ENCODE measurements at places on chromosomes 2 and 18.
A peak's percentile ranks its signal among the peaks of the same experiment; 100 is the strongest.

DNA sequence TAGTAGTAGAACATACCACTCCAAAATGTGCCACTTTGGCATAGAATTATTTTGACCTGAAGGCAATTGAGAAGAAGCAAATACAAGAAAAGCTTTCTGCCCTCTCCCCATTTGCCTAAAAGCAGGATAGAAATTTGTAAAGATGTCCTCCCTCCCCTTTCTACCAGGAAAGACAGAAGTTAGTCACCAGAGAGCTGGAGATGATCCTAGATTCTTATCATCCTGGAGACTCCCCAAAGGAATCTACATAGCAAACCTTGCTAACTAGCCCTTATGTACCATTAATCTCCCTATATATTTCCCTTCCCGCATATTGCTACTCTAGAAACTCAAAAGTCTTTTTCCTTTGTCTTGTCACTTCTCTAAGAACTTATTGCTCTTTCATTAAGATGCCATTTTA, 12.6 kb upstream of the TMEM37 start:
- no peak for DNase-seq

- no peak for DNase-seq
These were observed 5.7 kb downstream of the LRRFIP1 start for GRCh38 chr2:237633061-237633561.

DNA sequence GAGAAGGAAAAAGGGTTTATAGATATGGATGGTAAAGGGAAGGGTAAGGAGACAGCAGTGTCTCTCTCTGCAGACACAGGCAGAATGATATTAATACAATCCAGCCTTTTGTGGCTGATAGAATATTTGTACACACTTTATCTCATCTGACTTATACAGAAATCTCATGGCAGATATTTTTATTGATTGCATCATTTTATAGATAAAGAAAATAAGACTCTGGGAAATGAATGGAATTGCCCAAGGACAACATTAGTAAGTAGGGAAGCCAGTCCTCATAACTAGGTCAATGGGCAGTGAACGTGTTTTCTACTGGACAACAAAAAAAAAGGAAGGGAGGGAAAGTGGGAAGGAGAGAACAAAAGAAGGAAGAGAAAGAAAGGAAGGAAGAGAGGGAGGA, 236.4 kb upstream of the EPHA4 start:
- no peak for DNase-seq

DNA sequence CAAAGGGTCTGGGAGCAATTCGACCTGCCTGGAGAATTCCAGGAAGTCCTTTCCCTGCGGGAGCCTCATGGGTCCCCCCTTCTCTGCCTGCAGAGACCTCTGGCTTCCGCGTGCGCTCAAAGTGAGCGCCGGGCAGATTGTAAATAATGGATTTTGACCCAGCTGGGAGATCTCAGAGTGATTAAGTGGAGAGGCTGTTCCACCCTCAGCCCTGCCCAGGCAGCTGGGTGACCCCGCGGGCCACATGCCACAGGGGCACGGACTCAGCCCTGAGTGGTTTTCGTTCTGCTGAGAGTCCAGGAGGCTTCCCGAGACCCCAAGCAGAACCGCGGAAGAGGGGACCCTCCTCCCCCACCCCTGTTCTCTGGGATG, 1.2 kb downstream of the KCNG2 start:
- DNase-seq = peak; percentile 34

DNA sequence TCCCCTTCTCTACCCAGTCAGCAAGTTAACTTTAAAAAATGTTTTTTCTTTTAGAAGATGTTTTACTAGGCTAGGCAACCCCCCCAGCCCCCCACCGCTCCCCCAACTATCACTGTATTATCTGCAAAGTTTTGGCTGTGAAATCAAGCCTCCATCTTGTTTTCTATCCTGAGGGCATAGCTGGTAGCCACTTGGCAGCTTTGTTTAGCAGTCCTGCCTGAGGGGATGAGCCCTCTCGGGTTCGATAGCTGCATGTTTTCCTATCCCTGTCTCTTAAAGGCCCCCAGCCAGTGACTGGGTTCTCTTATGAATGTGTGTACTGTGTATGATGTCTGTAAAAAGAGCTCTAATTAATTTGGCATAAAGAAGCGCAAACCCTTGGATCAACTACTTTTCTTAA, 43.4 kb downstream of the MRO start:
- no peak for DNase-seq

DNA sequence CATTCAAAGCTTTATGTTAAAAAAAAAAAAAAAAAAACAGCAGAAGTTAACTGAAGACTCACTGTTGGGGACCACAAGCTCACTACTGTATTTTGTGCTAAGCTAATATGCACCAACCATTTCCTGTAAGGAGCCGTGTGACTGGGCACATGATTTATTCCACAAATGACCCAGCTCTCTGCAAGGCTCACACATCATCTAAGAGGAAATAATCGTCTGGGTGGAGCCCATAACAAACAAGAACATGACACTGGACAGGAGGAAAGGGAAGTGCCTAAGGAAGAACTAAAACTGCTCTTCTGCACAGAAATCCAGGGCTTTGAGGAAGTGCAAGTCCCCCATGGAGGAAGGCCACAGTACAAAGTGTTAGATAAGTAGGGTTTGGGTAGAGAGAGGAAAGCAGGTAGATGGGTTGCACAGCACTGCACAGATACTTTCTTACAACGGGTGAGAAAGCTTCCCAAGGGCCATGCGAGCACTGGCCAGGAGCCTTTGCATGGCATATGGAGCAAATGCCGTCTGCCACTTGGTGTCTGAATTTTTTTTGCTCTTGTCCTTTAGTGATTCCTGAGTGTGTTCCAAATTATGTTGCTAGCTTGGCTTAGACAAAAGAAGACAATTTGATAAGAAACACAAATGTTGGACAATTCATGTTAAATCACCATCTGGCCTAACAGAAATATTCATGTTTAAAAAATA, 24.4 kb downstream of the NFE2L2 start:
- peak; percentile 58 for DNase-seq

DNA sequence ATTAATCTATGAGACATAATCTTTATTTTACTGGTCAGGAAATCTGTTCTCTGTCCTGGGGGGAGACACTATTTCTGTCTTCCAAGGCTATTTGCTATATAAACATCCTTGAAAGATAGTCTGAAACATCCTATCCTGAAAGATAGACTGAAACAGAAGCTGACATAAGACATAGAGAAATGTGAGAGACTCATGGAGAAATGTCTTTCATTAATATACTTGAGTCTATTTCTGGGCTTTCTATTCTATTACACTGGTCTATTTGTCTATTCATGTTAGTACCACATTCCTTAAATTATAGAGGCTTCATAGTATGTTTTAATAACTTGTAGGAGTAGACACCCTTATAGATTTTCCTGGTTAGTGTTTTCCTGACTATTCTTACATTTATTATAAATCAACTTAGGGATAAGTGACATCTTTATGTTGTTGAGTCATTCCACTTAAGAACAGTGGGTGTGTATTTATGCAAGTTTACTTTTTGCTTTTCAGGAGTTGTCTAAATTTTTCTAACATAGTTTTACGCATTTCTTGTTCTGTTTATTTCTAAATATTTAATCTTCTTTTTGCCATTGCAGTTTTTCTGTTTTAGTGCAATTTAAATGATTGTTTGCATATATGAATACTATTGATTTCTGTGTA, 244.9 kb upstream of the ZSWIM2 start:
- DNase-seq = no peak

DNA sequence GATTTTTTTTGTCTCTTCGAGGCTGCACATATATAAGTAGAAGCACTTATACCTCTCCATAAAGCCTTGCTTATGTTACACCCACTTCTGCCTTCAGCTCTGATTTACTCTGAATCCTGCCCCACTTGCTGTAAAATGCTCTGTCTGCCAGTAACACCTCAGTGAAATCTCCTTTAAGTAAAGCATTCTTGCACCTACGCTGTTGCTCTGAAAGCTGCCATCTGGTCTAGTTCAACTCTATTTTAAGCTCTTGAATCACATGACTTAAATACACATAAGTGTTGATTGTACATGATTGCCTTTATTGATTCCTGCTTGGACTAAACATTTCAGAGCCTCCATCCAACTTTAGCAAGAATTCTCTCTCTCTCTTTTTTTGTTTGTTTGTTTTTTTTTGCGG, 609.0 kb upstream of the CELF4 start:
- DNase-seq = no peak

DNA sequence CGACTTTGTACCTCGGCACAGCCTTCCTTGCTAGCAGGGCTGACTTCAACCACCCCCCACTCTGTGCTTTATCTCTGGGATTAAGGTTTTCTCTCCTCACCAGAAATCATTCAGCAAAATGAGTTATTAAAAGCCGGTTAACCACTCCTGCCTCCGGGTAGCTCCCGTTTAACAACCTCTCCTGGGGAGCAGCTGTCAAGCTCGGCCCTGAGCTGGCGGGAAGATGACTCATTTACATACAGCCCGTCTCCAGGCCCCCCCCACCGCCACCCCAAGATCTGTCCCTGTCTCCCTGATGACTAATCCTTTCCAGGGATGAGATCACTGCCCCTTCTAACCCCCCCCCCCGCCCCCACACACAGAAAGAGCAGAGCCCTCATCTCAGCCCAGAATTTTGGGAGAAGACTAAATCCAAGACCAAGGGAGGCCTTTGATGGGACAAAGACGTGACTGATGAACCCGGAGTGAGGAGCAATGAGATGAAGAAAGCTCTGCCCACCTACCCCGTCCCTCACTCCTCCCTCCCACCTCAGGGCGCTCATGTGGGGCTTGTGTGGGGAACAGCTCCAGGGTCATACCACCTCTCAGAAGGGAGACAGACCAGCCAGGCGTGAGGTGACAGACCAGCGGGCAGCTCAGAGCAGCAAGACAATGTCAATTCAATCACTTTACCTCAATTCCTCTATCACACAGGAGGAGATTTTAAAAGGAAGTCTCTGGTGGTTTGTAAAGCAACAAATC, 131.4 kb downstream of the MSH2 start:
- DNase-seq = peak; percentile 59

DNA sequence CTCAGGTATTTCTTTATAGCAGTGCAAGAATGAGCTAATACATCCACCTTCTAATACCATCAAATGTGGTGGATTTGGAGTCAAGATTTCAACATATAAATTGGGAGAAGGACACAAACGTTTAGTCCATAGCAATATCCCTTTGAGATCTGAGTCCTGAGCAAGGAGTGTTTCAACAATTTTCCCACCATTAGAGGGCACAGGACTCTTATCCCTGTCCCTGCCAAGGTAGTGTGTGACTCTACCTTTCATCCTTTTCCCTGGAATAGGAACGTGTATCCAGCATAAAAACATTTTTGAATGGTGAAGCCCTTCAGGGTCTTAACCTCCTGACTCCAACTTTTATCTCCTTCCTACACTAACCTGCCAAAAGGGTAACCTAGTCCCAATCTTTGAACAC, 181.3 kb upstream of the SRD5A2 start:
- DNase-seq = no peak

DNA sequence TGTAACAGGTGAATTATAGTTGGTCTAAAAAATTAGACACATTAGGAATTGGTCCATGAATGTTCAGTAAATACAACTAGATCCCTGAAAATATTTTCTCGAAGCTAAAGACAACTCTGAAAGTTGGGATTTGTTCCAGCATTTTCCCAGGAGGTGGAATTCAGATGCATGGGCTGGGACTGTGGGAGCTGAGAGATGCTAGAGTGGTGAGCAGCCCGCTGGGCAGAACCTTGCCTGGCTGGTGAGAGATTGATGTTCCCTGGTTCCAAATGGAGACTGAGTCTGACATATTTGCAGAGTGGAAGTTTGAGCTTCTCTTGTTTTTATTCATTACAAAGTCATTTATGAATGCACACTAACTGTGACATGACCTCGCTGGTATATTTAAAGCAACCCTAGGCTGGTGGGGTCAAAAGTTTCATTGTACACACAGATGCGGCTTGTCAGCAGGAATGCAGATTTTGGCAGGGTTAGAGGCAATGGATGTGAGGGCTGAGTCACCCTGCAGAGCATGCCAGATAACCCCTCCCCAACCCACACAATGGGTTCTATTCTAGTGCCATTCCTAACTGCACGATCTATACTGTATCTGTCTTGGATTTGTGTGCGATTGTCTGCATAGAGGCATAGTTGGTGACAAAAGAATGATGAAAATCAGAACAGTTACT, 23.5 kb upstream of the TMEM178A start:
- DNase-seq = peak; percentile 82

DNA sequence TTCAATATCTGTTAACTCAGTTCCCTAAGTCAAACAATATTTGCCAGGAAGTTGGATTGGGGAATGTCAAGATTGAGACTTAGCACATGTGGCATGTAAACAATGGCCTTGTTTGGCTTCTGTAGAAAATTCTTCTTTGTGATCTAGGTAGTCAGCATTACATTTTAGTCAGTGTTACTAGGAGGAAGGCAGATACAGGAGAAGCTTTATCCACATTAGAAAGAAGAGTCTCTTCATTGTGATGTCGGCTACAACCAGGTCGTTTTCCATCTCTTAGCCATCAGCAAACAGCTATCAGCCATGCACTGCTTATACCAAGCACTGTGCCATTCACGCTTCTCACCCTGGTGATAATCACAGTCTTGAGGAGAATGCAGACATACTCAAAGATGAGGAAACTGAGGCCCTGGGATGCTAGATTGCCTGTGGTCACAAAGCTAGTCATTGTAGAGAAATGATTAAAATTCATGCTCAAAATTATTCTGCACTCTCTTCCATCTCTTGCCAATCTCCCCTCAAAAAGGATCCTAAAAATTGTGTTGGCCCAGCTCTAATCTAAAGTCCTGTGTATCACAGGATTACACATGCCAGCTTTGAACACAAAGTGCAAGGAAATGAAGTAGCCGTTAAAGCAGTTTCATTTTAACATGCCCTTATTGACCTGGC, 3.2 kb downstream of the GALNT5 start:
- DNase-seq = peak; percentile 17

DNA sequence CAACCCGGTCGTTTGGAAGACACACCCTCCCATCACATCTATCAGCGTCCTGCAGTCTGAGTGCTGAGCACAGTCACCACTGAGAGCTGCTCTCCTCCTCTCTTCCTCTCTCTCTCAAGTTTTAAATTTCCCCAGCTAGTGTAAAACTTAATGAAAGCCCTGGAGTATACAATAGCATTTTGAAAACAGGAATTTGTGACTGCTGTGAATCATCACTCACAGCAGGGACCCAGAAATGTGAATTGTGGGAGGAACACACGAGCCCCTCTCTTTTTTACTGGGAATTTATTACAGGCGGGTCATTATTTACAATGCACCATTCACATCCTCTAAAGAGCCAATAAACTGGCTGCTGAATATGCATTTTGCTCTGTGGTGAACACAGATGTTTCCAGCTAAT, 185.0 kb upstream of the SMIM21 start:
- no peak for DNase-seq

DNA sequence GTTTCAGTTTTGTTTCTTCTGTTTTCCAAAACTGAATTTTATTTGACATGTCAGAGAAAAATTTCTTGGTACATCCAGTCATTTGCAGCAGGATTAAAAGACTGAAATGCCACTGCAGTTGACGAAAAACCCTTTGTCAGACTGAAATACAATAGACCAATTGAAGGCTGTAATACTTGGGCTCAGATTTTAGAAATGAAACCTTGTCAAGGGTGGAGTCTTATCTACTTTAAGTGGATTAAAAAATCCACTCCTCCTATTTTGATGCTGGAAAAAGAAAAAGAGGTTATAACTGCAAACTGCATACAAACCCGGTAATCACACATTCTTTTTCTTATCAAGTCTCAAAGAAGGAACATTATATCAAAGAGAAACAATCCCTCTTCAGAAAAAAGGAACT, 80.2 kb upstream of the NEUROD1 start:
- DNase-seq = no peak

All from fibroblast of pulmonary artery (primary cell).